ENCODE measurements at places on chromosomes 2 and 18. TPM values are rescaled to one million over a fixed set of nuclear protein-coding genes. Genes with fewer than 3 reads are reported as not detected.

Gene PHLPP1
- 5.6 TPM for total RNA-seq

Gene GCA
- 7.5 TPM for total RNA-seq

Gene AFF3
- total RNA-seq, result 0.22 TPM

Gene RGPD6
- 5.3 TPM for total RNA-seq

Gene PTPRM
- 30.4 TPM for total RNA-seq

Gene HJURP
- total RNA-seq, result 89.5 TPM

Gene SAG
- total RNA-seq, result not detected

Gene PLCL1
- total RNA-seq, result not detected

Gene DYSF
- total RNA-seq, result 0.56 TPM

Gene ACVR1C
- 0.06 TPM for total RNA-seq

Gene RAD51AP2
- total RNA-seq, result not detected

Gene ING5
- 22.0 TPM for total RNA-seq

Gene ABHD1
- total RNA-seq, result 1.3 TPM

Gene LINC00305
- not detected for total RNA-seq

Gene UCN
- 1.9 TPM for total RNA-seq

Gene POTEC
- total RNA-seq, result not detected

Gene ASB18
- total RNA-seq, result not detected

Data from A549 treated with RU486 at 1 μM for 4 hours (cell line).